ENCODE measurements at places on chromosomes 4 and X.
A peak's percentile ranks its signal among the peaks of the same experiment; 100 is the strongest.

DNA sequence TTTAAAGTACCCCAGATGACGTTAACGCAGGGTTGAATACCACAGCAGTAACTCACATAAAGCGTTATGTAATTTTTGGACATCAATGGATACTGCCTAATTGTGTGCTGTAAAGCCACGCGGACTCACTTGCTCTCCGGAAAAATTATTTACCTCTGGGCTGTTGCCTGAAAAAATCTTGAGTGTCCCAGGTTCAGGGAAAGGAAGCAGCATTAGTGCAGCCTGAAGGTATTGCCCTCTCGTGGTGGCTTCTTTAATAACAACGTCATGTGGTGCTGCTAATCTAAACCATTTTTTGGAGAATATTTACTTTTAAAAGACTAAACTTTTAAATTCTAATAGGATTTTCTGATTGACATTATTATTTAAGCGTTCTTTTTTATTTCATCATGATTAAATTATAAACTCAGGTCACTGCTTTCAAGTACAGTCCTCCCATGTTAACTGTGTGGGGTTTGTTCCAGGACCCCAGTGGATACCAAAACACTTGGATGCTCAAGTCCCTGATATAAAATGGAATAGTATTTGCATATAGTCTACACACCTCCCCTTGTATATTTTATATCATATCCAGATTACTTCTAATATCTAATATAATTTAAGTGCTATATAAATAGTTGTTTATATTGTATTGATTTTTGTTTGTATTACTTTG lies 384.8 kb downstream of the FAM133A start:
- DNase-seq = no peak

DNA sequence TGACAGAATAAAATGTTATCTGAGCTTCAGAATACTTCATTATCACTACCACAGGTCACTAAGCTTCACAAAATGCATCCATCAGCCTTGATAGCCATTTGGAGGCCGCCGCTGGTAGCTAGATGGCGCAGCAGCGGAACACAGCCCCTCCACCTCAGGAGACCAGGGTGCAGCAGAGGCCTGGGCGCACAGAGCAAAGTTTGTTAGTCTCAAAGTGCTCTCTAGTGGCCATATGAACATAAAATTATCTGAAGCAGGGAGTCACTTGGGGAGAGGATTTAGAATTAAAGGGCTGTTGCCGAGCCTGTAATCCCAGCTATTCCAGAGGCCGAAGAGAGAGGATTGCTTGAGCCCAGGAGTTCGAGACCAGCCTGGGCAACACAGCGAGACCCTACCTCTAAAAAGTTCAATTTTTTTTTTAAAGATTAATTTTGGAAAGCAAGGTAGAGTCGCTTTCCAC lies 8.1 kb upstream of the DCTD start:
- no peak for DNase-seq

- no peak for DNase-seq
These were observed 76.6 kb downstream of the TBC1D9 start for GRCh38 chr4:140679576-140679975.

- no peak for DNase-seq
These were observed 107.5 kb downstream of the APBB2 start for GRCh38 chr4:41106694-41107419.

DNA sequence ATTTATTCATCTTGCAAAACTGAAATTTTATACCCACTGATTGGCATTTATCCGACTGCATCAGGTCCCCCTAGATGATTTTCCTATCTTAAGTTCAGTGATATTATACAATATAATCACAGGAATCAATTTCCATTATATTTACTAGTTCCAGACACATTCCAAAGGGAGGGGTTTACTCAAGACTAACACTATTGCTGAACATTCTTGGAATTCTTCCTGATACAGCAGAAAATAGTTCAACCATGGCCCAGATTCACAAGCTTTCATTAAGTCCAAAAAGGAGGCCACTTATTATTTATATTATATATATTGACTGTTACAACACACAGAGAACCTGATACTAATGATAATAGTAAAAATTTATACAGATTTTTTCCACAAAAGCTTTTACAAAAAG lies 2353.6 kb downstream of the PCDH7 start:
- no peak for DNase-seq

DNA sequence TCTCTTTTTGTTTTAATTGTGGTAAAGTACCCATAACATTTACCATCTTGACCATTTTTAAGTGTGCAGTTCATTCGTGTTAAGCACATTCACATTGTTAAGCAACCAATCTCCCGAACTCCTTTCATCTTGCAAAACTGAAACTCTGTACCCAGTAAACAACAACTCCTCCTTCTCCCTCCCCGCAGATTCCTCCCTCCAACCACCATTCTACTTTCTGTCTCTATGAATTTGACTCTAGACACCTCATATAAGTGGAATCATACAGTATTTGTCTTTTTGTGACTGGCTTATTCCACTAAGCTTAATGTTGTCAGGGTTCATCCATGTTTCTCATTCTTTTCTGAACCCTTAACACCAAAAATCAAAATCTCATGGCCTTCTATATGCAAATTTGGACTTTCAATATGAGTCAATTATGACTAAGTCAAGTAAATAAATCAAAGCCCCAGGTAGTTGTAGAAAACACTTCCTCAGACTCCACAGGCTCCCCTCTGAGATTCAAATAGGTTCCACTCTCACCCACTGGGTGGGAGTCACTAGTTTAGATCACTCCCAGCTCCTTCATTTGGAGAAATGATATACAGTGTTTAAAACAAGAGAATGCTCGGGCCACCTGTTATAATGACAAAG lies 9.8 kb upstream of the RTL5 start:
- no peak for DNase-seq

GRCh38 chrX:128653524-128654060 lies 601.4 kb upstream of the ACTRT1 start:
- DNase-seq = no peak

DNA sequence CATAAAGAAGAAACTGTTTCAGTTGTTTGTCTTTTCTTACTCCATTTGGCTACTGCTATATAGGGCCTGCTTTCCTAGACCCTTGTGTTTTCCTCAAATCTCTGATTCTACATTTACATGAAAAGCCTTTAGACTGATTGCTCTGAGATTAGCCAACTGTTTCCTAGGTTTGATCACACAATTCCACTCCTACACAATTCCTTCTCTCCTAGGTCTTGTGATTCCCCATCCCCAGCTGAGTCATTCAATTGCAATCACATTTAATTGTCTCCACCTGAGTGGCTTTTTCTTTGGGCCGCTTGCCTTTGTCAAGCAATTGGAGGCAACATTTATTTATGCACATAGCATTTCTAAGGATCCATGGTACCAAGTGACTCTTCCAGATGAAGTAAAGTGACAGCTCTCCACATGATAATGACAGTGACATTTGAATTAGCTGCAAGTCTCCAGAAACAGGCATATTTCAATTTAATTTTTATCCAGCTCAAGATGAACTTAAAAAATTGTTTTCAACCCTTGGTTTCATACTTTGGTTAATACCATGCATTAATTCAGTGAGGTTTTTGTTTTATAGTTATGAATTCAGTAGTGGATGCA lies 35.8 kb downstream of the ATXN3L start:
- no peak for DNase-seq

DNA sequence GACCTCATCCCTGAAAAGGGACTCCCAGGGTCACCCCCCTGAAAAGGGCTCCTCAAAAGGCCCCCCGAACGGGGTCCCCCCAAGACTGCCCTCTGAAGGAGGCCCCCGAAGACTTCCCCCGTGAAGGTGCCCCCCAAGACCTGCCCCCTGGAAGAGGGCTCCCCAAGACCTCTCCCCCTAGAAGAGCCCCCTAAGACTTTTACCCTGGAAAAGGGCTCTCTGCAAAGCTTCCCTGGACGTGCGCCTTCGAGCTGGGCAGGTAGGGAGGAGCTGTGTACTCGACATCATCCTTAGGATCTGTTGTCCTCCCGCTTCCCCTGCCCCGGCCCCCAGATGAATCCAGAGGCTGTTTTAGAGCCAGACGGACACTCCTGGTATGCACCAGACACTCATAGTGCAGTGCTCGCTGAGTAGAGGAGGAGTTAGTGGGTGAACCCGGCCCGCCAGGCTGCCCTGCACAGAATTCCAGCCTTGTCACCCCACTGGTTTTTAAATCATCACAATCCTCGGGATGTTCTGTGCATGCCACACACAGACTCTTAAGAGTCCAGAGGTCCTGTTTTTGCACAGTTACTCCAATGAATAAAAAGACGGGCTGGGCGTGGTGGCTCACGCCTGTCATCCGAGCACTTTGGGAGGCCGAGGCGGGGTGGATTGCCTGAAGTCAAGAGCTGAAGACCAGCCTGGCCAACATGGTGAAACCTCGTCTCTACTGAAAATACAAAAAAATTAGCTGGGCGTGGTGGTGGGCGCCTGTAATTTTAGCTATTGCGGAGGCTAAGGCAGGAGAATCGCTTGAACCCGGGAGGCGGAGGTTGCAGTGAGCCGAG lies 5.7 kb upstream of the SLC25A6 start:
- DNase-seq = peak; percentile 34

DNA sequence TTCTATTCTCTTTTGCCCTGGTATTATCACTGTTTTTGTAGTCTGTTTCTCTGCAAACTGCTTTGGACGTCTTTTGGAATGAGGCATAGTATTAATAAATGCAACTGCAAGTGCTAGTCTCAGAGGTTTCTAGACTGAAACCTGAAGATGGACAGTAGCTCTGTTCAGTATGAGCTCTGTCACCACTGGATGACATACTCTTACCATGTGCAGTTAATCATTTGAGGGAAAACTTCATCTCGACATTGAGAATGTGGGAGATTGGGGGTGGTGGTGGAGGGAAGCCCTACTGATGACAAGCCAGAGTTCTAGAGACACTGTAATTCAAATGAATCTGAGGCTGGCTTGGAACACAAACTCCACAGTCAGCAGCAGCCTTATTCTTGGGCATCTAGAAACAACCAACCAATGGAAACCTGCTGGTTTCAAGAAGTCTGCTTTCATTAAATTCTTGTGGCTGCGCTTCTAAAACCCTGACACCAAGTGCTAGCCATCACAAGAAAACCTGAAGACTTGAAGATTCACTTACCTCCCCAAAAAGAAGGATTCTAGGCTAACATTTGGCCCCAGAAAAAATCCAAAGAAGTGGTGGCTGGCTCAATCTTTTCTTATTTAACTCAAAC lies 161.7 kb downstream of the RASL11B start:
- DNase-seq = no peak

DNA sequence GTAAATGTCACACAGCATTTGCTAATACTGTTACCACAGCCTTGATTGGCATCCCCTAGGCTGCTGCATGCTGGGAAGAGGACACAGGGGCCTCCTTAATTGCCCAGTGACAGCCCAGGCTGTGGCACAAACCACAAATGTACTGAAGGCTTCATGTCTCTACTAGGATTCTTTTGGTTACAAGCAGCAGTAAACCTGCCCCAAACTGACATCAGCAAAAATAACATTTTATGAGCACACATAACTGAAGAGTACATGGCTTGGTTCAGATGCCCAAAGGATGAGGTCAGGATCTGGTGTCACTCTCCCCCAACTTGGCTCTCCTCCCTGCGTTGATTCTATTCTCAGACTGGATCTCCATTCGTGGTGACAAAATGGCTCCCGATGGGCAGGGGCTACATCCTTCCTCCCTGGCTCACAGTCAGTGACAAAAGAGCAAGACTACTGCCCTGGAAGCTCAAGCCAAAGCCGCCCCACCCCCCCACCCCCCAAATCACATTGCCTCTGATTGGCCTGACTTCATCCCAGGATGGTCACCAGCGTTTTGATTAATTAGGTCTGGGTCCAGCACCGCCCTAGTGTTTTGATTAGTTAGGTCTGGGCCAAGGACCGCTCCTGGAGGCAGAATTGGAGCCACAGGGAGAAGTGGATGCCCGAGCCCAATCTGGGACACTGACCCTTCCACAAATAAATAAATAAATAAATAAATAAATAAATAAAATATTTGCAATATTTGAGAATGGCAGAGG lies 180.5 kb upstream of the RBPJ start:
- DNase-seq = no peak

DNA sequence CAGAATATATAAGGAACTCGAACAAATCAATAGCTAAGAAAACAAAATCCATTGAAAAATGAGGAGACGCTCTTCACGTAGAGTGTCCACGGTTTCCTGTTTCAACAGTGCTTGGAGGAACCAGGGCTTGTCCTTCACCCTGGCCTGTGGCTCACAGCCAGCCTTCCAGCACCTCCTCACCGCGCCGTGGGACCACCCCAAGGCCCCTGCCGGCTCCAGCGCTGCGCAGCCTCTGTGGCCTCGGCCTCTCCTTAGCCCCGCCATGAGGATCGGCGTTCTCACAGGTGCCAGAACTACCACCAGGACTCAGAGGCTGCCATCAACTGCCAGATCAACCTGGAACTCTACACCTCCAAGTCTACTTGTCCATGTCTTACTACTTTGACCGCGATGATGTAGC lies 52.5 kb upstream of the CTSO start:
- DNase-seq = no peak

DNA sequence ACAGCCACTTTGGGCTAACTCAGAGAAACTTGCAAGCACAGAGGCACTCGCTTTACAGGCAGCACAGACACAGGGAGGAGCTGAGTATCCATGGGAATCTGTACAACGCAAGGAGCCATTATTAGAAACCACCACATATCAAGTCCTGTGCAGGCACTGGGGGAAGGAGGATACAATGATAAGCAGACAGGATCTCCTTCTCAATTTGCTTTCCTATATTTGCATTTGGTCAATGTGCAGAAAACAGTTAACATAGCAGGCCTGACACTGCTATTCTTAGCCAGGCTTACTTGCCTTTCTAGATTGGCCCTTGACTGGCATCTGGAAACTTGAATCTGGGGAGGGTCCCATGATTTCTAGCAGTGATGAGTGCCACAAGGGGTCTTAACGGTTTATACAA lies 65.8 kb downstream of the TEC start:
- no peak for DNase-seq

GRCh38 chrX:116238093-116238492 lies 67.5 kb downstream of the AGTR2 start:
- no peak for DNase-seq

DNA sequence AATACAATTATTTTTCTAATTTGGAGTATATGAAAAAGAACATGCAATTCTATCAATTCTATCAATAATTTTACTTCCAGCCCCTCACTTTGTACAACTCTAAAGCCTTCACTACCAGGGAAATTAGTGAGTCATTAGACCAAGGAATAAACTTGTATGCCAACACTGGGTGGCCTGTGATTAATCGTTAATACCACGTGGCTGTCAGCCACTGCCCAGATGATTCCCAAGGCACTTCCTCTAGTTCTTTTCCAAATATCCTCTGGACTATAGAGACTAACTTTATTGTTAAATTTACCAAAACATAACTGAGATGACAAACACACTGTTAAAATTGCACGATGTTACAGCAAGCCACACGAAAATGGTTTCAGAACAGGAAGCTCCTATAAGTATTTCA lies 45.7 kb downstream of the MID1 start:
- no peak for DNase-seq
